ENCODE measurements at places on chromosomes 5 and 9.

DNA sequence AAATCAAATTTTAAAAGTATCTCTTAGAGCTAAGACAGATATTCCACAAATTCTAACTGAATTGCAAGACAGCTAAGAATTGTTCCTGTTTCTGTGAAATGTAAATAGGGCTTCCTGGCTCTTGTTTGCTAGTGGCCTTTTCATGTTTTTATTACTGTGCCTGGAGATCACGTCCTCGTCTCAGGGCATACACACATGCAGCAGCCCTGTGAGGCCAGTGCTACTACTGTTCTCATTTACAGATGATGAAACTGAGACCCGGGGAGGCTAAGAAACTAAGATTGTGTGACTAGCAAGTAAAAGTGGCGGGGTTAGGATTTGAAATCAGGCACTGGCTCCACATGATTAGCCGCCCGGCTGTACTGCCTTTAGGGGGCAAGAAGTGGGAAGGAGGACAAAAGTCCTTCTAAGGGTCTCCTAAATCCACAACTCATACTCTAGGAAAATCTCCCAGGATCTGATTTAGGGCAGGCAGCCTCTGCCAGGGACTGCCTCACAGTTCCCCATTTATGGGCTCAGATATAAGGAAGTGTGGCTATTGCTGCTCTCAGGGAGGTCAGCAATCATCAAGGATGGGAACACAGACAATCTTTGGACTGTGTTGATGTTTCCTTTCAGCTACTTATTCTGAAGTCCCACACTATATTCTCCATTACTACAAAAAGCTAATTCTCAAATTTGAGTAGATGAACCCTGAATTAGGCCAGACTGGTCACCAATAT, 7.9 kb downstream of the PRUNE2 start:
- DNase-seq: no peak

DNA sequence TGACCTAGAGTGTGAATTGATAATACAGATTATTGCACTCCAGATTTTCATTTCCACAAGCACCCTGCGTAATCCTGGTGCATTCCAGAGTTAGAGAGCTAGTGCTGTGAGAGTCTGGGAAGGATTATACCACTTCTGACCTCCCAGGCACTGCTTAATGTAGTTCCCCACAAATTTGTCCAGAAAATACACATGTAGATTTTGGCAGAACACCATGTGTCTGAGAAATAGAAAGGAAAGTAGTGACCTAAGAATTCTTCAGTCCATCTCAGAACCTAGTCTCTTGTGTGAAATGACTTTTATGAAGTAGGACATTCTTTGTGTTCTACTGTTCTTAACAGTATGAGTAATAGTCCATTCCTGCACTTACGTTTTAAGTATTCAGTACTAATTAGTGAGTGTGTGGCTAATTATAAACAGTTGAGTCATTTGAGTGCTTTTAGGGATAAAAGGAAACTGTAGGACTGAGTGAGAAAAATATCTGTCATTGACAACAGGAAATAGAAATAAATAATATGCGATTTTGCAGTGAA, 27.8 kb upstream of the PTPDC1 start:
- no peak for DNase-seq

GRCh38 chr5:135127439-135128240, 93.6 kb upstream of the PITX1 start:
- DNase-seq: no peak

DNA sequence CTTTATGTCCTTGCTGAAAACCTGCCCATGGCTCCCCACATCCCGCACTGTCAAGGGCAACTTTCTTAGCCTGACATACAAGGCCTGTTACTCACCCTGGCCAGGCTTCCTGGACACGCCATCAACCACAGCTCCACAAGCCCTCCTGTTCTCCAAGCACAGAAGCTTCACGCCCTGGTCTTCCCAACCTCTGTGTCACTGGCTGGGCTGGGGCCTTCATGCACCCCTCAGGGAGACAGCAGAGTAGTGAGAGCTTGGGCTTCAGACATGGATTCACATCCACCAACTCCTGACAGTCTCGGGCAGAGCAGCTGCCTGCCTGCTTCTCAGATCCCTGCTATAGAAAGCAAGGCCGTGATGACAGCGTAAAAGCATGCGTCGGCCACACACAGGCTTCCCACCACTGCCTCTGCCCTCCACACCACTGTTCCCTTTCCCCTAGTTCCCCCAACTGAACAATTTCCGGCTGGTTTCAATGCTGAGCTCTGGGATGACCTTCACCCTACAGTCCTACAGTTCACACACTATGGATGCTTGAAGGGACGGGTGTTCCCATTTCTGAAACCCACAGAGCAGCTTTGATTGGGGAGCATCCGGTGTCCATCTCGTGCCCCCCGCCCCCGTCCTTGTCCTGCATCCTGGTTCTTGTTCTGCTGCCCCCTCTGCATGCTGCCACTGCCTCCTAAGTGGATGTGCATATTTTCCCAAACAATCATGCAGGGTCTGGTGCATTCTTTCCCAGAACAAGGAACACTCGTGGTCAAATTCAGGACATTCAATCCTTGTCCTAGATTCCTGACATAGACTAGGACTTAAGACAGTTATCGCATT, 33.4 kb upstream of the ADAMTS2 start:
- no peak for DNase-seq

GRCh38 chr5:138212828-138213160, 329 bp downstream of the CDC23 start:
- DNase-seq: no peak

- no peak for DNase-seq
These were observed 23.8 kb downstream of the SHC3 start for GRCh38 chr9:89154651-89155336.

- DNase-seq: no peak
These were observed 9.8 kb downstream of the UIMC1 start for GRCh38 chr5:176996780-176997179.

- no peak for DNase-seq
These were observed 99.3 kb downstream of the SEMA6A start for GRCh38 chr5:116475338-116475737.

DNA sequence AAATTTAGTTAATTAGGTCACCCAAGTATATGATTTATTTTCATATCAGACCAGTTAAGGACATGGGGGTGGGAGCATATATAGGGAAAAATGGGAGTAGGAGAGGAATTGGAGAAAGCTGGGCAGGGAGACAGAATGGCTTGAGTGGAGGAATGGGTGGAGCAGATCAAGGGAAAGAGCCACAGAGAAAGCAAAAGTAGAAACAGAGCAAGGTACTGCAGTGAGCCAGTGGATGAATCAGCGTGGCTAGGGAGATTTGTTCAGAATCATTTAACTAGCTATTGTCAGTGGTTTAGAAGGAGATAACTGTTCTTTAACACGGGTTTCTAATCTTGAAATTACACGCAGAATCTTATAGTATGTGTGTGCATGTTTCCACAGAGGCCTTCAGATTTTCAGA, 37.4 kb downstream of the SNX24 start:
- no peak for DNase-seq

DNA sequence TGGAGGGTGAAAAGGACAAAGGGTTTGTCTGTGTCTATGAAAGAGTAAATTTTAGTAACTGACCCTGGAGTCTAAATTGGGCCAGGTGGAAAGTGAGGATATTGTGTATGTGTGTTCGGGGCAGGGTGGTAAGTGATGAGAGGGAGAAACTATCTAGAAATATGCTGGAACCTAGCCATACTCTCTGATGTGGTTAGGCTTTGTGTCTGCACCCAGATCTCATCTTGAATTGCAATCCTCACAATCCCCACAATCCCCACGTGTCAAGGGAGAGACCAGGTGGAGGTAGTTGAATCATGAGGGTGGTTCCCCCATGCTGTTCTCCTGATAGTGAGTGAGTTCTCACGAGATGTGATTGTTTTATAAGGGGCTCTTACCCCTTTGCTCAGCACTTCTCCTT, 60.6 kb downstream of the COMMD10 start:
- no peak for DNase-seq

- peak; percentile 31 for DNase-seq
These were observed 753.2 kb upstream of the DMAC1 start for GRCh38 chr9:8552732-8553131.

DNA sequence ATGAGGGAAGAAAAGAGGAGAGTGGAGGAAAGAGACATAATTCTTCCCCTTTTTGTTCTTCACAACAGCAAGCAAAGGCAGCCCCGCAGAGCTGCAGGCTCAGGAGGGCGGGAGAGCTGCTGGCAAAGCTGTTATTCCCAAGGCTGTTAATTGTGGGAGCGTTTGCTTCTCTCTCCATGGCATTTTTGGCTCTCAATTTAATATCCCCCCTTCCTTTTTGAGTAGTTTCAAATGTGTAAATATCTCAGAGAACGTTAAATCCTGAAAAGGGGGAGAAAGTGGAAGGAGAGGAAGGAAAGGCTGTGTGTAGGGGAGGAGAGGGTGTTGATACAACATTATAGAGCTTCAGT, 165.7 kb downstream of the NSG2 start:
- DNase-seq: no peak

DNA sequence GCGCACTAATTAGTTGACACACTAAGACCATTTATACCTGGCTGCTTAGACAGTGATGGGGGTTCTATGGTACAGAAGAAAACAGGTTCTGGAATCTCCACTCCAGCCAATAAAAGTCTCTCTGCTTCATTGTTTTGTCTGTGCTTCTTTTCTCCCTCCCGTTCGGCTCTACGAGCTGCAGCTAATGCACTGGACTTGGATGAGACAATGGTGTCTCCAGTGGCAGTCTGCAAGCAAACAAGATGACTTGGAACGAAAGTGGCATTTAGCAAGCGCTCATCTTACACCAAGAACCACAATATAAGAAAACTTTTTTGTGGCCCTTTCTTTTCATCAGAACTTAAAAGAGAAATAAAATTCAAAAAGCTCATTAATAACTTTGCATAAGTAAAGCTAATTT, 30.2 kb downstream of the GFM2 start:
- peak; percentile 31 for DNase-seq

DNA sequence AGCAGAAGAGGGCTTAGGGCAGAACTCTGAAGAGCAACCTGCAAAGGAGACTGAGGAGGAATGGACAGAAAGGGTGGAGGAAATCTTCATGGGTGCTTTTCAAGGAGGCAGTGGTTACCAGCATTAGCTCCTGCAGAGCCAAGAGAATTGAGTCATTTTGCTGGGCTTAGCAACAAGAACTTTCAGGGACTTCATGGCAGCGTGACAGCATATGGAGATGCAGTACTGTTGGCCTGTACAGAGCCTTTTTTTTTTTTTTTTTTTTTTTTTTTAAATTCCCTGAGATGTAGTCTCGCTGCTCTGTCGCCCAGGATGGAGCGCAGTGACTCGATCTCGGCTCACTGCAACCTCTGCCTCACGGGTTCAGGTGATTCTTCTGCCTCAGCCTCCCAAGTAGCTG, 296.0 kb upstream of the DMRT1 start:
- no peak for DNase-seq

GRCh38 chr5:148484651-148485050, 100.9 kb downstream of the FBXO38 start:
- no peak for DNase-seq

DNA sequence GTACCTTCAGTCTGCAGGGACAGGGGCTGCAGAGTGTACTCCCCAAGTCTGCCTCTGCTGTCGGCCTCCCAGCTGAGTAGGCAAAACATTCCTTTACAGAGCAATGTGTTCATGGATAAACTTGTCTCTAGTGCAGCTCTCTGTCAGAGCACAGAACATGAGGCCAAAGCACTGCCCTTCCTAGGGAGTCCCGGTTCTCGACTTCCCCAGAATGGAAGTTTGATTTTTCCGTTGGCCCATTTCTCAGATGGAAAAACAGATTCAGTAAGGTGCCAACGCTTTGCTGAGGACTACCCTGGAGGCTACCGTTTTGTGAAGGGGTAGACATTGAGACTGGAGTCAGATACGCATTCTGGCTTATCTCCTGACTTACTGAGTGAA, 422 bp upstream of the TRIM32 start:
- DNase-seq: no peak

DNA sequence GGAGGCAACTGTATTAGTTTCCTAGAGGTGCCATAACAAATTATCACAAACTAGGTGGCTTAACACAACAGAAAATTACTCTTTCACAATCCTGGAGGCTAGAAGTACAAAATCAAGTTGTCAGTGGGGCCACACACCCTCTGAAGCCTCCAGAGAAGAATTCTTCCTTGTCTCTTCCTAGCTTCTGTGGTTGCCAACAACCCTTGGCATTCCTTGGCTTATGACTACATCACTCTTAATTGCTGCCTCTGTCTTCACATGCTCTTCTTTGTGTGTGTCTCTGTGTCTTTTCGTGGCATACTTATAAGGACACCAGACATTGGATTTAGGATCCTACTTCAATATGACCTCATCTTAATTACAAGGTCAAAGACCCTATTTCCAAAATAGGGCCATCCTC, 327.5 kb downstream of the CHSY3 start:
- no peak for DNase-seq

DNA sequence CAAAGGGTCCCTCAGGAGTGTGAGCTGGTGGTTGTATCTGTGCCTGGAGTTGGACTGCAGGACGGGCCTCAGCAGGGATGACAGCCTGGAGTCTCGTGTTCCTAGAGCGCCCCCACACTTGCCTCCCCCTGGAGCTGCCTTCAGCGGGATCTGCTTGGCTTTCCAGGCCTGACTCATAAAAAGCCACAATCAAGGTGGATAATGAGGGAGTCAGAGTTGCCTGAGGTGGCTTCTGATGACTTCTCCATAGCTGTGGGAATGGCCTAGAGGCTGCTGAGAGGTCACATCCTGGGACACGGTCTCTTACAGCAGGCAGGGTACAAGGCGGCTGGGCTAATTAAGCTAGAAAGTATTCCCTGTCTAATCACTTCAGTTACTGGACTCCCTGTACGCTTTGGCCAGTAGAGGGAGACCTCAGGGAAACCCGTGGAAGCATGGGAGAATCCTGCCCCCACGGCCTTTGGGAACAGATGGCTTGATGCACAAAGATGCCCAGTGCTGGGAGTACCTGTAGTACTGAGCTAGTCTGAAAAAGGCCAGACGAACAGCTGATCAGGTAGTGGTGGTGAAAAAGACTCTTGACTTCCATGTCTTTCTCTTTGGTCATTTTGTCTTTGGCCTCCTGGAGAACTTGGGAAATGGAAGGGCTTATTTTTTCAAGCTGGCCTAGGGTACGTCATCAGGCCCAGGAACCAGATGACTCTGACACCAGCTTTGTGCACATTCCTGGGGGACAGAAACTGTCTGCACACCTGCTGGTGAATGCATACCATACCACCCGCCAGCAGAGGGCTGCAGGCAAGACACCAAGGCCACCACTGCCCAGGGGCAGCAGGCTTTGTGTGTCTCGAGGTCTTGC, 16.1 kb upstream of the FRRS1L start:
- DNase-seq: no peak

- no peak for DNase-seq
These were observed 1050.2 kb downstream of the CDH12 start for GRCh38 chr5:21802869-21803490.

- peak; percentile 93 for DNase-seq
These were observed 311.0 kb downstream of the AGTPBP1 start for GRCh38 chr9:85430659-85431338.

DNA sequence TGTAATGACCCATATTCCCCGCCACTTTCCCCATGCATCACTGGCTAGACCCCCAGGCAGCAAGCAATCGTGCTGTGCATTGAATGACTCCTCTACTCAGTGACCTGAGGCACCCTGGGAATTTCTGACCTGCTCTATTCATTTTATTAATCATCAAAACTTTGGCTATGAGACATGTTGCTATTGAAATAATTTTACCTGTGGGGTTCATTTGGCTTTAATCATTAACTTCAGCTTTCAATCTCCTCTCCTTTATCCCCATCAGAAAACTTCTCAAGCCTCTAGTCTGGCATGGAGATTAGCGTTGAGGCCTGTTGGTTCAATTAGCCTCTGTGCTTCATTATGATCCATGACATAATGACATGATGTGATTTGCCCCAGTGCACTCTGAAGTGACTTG, 429.0 kb downstream of the ZNF608 start:
- no peak for DNase-seq

GRCh38 chr5:43699910-43700309, 96.9 kb downstream of the NNT start:
- DNase-seq: no peak
